ENCODE measurements at places on chromosomes 2 and 18. TPM values are rescaled to one million over a fixed set of nuclear protein-coding genes. Genes with fewer than 3 reads are reported as not detected.

- H3K4me3 ChIP-seq: peak overlapping the region; percentile 84
- peak overlapping the region; percentile 90 for H3K27ac ChIP-seq
- H3K36me3 ChIP-seq: no peaks in the 10 kb centered on the region
- peaks cover 25% of the 10 kb centered on the region for H3K4me1 ChIP-seq
- no peaks in the 10 kb centered on the region for H3K27me3 ChIP-seq
These were observed 674 bp downstream of the PTPN4 start for GRCh38 chr2:119760237-119760955.

- H3K36me3 ChIP-seq: no peaks in the 10 kb centered on the region
- no peaks in the 10 kb centered on the region for H3K4me1 ChIP-seq
- H3K27me3 ChIP-seq: no peaks in the 10 kb centered on the region
- DNase-seq: no peak
- H3K27ac ChIP-seq: no peak overlapping the region
These were observed 204.2 kb downstream of the EN1 start for GRCh38 chr2:118643294-118643693.

DNA sequence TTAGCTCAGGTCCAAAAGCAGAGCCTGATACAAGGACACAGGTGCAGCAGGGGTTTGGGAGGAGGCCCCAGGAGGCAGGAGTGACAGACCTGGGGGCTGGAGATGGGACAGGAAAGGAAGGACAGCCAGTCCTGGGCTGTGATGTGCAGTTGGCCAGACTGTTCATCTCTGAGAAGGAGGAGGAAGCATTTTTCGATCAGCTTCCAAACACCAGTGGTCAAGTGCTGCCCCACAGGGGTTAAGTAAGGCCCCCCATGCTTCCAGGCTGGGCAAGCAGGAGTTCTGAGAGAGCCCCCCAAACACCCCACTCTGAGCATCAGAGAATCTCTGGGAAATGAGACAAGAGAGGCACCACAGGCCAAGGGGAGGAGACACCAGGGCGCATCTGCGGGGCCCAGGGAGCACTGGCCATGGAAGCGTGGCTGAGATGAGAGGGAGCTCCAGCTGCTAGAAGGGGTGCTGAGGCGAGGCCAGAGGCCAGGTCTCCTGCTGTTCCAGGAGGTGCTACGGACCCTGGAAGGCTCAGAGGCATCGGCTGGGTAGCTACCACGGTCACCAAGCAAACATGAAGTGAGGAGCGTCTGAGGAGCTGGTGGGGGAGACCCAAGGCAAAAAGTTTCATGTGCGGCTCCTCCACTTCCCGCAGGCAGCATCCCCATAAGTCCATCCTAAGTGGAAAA, 5.6 kb upstream of the HDAC4 start:
- H3K36me3 ChIP-seq: no peaks in the 10 kb centered on the region
- H3K27ac ChIP-seq: no peak overlapping the region
- DNase-seq: no peak
- H3K4me3 ChIP-seq: no peak overlapping the region

- H3K27ac ChIP-seq: no peak overlapping the region
- H3K4me3 ChIP-seq: no peak overlapping the region
- no peaks in the 10 kb centered on the region for H3K36me3 ChIP-seq
- H3K4me1 ChIP-seq: peaks cover 10% of the 10 kb centered on the region
These were observed 176.3 kb upstream of the NABP1 start for GRCh38 chr2:191501561-191502168.

GRCh38 chr2:118012778-118013177, 1.1 kb downstream of the CCDC93 start:
- peak overlapping the region; percentile 100 for H3K4me3 ChIP-seq
- peak overlapping the region; percentile 94 for H3K27ac ChIP-seq
- DNase-seq: no peak
- H3K36me3 ChIP-seq: peaks cover 8% of the 10 kb centered on the region

- no peaks in the 10 kb centered on the region for H3K36me3 ChIP-seq
- no peaks in the 10 kb centered on the region for H3K4me1 ChIP-seq
- no peak overlapping the region for H3K27ac ChIP-seq
These were observed 443.9 kb upstream of the MYT1L start for GRCh38 chr2:2775018-2775417.

DNA sequence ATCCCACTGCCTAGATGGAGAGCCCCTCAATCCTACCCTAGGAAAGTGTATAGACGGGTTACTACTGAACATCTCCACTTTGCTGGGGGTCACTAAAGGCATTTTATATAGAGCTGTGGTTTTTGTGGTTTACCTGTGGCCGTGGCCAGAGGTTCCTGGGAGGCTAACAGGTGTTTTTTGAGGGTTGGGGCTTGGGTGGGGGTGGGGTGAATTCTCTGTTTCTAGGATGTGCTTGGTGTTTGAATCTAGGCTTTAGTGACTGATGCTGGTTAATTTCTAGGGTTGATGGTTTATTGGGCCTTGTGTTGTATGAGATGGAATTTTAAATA, 7.7 kb downstream of the HOXD8 start:
- DNase-seq: no peak
- peak overlapping the region; percentile 39 for H3K4me3 ChIP-seq
- H3K4me1 ChIP-seq: peaks cover 31% of the 10 kb centered on the region
- H3K27me3 ChIP-seq: peaks cover 99% of the 10 kb centered on the region
- H3K27ac ChIP-seq: no peak overlapping the region

DNA sequence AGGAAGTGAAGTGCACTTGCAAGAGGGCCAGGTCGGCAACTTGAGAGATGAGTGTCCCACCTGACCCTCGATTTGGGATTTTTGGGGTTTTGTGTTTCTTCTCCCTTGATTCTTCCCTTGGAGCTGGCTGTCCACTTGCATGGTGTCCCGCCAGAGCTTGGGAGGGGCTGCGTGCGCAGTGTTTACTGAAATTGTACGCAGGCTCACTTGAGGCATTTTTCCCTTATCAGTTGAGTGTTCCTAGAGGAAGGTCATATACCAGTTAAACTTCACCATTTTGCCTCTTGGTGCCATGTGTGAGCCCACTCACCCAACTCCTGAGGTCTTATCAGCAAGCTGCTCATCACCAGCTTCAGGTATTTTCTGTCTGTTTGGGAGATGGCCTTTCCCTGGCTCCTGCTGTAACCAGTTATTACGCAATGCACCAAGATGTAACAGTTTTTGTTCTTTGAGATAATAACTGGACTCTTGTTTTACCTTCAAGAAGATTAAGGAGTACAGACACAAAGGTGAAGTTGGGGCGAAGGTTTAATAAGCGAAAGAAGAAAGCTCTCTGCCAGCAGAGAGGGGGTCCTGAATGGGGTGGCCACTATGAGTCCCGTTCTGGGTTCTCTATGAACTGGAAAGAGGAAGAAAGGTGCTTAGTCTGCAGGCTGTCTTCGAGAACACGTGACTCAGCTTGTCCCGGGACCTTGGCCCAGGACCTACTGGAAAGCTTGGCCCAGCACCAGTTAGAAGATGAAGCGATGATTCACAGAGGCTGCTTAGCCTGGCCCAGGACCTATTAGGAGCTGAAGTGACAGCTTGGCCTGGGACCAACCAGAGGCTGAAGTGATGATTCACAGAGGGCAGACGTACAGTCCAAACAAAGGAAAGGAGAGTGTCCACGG, 21.5 kb upstream of the TXNL4A start:
- no peak overlapping the region for H3K4me3 ChIP-seq
- H3K27ac ChIP-seq: no peak overlapping the region
- H3K4me1 ChIP-seq: no peaks in the 10 kb centered on the region
- no peaks in the 10 kb centered on the region for H3K36me3 ChIP-seq
- no peak for DNase-seq

DNA sequence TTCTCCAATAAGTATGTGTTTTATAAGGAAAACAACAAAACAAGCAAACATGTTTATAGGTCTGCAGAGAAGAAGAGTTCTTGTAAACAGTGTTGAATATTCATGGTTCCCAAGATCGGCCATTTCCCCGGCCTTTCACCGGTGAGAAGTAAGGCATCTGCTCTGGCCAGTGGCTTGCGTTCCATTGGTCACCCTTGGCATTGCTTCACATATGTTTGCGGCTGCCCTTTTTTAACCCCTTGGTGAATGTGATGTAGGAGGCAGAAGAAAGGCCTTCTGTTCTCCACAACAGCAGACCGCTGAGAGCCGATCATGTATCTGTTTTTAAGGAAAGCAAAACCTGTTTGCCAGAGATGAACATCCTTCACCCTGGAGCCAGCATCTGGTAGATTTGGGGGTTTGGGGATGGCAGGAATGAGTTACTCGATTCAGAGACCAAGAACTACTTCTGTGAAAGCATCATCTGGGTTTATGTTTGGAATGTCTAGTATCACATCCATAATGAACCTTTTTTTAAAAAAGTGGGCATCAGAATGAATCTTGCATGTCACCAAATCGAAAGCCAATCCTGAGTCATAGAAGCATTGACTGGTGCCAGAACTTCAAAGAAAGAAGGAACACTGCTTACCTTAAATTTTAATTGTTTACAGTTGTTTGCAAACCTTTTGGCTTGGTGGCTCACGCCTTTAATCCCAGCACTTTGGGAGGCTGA, 112.3 kb downstream of the AGAP1 start:
- H3K27ac ChIP-seq: no peak overlapping the region
- DNase-seq: no peak
- H3K27me3 ChIP-seq: no peaks in the 10 kb centered on the region
- no peak overlapping the region for H3K4me3 ChIP-seq

- no peaks in the 10 kb centered on the region for H3K4me1 ChIP-seq
- H3K36me3 ChIP-seq: peaks cover under 1% of the 10 kb centered on the region
- DNase-seq: no peak
These were observed 42.2 kb downstream of the COL3A1 start for GRCh38 chr2:189016311-189016861.

DNA sequence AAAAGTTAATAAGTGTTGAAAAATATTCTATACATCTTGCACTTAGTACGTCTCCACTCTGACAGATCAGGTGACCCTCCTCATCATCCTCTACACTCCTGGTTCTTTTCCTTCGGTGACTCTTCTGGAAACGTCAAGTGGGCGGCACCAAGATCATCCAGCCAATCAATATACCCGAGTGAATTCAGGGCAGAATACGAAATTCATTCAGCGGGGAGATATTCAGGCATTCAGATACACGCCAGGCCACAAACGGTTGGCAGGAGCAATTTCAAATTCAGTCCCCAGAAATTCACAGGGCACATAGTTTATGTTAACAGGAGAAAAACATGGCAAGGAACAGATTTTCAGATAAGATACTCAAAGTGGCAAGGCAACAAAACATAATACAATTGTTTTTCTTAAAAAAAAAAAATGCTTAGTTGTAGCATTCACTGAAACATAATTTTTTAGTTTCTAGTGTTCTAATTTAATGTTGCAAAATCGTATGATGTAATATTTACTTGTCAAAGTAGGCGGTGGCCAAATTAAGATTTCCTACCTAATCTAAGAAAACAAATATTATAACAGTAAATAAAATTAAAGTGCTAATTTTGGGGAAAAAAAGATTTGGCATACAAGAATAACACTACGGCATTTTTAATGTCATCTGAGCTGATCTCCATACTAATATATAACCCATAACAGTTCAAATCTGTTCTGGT, 4.2 kb downstream of the CLK1 start:
- no peak overlapping the region for H3K27ac ChIP-seq
- no peak for DNase-seq
- peaks cover 60% of the 10 kb centered on the region for H3K36me3 ChIP-seq
- no peaks in the 10 kb centered on the region for H3K27me3 ChIP-seq
- H3K4me3 ChIP-seq: peak overlapping the region; percentile 94

GRCh38 chr2:55078956-55079355, 28.7 kb upstream of the RTN4 start:
- no peaks in the 10 kb centered on the region for H3K27me3 ChIP-seq
- no peak overlapping the region for H3K27ac ChIP-seq
- DNase-seq: no peak
- H3K4me3 ChIP-seq: no peak overlapping the region
- no peaks in the 10 kb centered on the region for H3K36me3 ChIP-seq
- H3K4me1 ChIP-seq: peaks cover 11% of the 10 kb centered on the region

GRCh38 chr18:69840001-69840400, 107.7 kb downstream of the CD226 start:
- no peak overlapping the region for H3K27ac ChIP-seq
- H3K27me3 ChIP-seq: no peaks in the 10 kb centered on the region
- H3K36me3 ChIP-seq: no peaks in the 10 kb centered on the region
- no peak for DNase-seq

- H3K36me3 ChIP-seq: no peaks in the 10 kb centered on the region
- H3K4me3 ChIP-seq: no peak overlapping the region
- H3K27ac ChIP-seq: no peak overlapping the region
These were observed 79.8 kb downstream of the LONRF2 start for GRCh38 chr2:100242476-100242875.

DNA sequence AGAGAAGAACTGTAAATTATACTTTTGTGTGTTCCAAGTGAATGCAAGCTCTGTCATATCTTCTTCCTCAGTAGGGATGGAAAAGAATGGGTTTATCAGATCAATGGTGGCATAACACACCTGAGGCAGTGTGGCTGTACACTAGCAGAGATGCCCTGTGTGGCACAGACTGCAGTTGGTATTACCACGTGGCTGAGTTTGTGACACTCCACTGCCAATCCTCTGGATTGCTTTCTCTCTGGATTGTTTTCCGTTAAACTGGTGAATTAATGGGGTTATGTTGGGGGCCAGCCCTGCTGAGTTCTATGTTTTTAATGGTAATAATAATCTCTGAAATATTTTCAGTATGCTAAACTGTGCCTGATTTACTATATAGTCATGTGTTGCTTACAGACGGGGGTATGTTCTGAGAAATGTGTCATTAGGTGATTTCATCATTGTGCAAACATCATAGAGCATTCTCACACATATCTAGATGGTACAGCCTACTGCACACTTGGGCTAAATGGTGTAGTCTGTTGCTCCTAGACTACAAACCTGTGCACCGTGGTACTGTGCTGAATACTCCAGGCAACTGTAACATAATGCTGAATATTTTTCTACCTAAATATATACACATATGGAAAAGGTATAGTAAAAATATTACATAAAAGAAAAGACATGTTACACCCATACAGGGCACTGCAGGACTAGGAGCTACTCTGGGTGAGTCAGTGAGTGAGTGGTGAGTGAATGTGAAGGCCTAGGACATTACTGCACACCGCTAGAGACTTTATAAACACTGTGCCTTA, 84.7 kb upstream of the ST6GAL2 start:
- H3K4me1 ChIP-seq: no peaks in the 10 kb centered on the region
- no peaks in the 10 kb centered on the region for H3K27me3 ChIP-seq
- DNase-seq: no peak
- no peak overlapping the region for H3K4me3 ChIP-seq

DNA sequence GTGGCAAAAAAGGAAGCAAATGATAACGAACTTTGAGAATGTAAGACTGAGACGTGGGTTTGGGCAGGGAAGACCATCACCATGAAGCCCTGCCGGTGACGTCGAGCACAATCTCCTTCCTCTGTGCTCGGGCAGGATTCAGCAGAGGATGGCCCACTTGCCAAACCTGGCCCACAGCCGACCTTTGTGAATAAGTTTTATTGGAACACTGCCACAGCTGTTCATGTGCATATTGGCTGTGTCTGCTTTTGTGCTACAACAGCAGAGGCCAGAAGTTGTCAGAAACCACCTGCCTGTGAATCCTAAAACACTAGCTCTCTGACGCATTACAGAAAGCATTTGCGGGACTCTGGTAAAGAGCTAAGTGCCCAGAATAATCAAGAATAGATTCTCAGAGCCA, 223.9 kb downstream of the MYT1L start:
- H3K27ac ChIP-seq: no peak overlapping the region
- no peaks in the 10 kb centered on the region for H3K4me1 ChIP-seq
- no peak overlapping the region for H3K4me3 ChIP-seq

HAAO gene
- total RNA-seq: 6.1 TPM

MOB4 gene
- 21.3 TPM for total RNA-seq

ZBTB7C gene
- total RNA-seq: 15.0 TPM

PTPN18 gene
- 74.1 TPM for total RNA-seq

CAPN14 gene
- total RNA-seq: 0.15 TPM

DCDC2C gene
- total RNA-seq: not detected

CTDSP1 gene
- 168 TPM for total RNA-seq

RPRM gene
- total RNA-seq: 0.27 TPM

Data from lower lobe of right lung (tissue), 2 donors.